ENCODE measurements at places on chromosomes 5 and 9.

DNA sequence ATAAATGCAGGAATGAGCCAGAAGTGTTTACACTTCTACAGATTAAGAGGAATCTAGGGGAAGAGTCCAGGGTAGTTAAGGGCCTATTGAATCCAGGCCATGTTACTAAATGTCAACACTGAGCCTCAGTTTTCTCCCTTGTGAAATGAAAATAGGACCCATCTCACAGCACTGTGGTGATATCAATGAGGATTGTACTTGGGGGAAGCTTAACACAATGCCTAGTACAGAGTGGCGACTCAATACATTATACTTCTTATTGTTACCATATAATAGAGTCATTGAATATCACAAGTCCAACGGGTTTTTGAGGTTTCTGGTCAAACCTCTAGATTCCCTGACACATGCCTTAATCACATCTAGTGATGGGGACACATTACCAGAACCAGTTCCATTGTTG is 4.6 kb downstream of the TRUB2 start:
- DNase-seq, result no peak

DNA sequence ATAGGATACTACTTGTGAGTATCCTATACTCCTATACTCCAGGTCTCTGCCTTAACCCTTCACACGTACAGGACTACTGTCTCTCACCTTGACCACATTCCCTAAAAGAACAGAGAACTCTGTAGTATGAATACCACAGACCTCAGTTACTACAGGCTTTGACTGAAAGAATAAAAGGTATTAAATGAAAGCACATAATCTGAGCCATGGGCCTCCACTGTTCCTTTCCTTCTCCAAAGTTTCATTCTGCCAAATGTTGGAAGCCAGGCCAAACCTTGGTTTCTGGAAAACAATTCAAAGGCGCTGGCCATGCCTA is 191.5 kb downstream of the TSSK1B start:
- DNase-seq, result no peak

DNA sequence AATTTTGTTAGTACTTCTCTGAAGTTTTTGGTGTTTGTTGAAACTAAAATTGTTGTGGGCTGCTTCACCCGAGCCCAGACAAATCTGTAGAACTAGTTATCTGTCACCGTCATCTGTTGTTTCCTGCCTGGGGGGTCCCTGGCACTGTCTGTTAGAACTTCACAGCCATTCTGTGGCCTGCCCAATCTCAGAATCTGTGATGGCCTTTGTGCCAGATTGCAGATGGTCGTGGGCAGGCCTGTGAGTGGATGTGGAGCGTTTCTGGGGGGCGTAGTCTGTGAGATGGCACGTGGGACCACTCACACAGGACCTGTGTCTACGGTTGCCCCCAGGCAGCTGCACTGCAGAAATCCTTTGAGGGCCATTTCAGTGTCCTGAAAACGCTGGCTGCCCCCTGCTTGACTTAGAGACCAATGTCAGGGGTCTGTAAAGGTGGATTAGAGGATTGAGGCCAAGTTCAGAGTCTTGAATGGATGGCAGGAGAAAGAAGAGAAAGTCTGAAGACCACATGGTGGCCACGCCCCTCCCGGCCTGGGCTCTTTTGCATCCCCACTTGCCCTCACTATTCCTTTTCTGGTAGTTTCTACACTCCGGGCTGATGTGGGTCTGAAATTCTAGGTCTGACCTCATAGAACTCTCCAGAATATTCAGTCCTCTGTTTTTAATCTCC is 38.3 kb downstream of the TRIO start:
- no peak for DNase-seq

- no peak for DNase-seq
Measured at GRCh38 chr5:2739360-2740050, 12.0 kb downstream of the IRX2 start.

- no peak for DNase-seq
Measured at GRCh38 chr5:17763301-17763700, 129.0 kb downstream of the TAF11L14 start.

DNA sequence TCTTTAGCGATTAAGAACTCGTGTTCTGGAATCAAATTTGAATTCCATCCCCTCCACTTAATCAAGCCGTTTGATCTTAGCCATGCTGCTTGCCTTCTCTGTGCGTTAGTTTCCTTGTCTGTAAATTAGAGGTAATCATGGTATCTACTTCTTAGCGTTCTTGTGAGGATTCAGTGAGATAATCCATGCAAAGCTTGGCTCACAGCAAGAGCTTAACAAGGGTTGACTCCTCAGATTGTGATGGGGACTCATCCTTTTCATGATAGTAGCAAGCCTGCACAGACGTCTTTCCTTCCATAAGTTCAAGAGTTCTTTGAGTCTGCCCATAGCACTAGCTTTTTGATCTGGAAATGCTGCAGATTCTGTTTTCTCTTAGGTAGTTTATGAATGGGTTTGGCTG is 72.8 kb downstream of the TRIO start:
- no peak for DNase-seq

Measured in activated CD4-positive, alpha-beta T cell treated with anti-CD3 and anti-CD28 coated beads, Interleukin-2, Interleukin-6, amounts not matched to agents 100 ng/mL and 50 ng/mL, durations not matched to agents 16 hours and 8 hours (primary cell).